ENCODE measurements at places on chromosomes 5 and 9. TPM values are rescaled to one million over a fixed set of nuclear protein-coding genes. Genes with fewer than 3 reads are reported as not detected.

MARCOL gene
- not detected for total RNA-seq

IFNA7 gene
- not detected for total RNA-seq

TAF11L5 gene
- total RNA-seq, result not detected

ARAP3 gene
- total RNA-seq, result 3.0 TPM

PCDHA6 gene
- total RNA-seq, result not detected

SVEP1 gene
- total RNA-seq, result not detected

ADAMTS2 gene
- not detected for total RNA-seq

ZDHHC12 gene
- total RNA-seq, result 28.5 TPM

PCDHA4 gene
- not detected for total RNA-seq

ADAMTSL2 gene
- total RNA-seq, result not detected

TICAM2 gene
- 5.4 TPM for total RNA-seq

GAS1 gene
- 0.39 TPM for total RNA-seq

DHX29 gene
- total RNA-seq, result 17.9 TPM

SERF1B gene
- 27.2 TPM for total RNA-seq

PRELID2 gene
- 2.7 TPM for total RNA-seq

PHF24 gene
- total RNA-seq, result not detected

TMEM215 gene
- not detected for total RNA-seq

IFNA21 gene
- not detected for total RNA-seq

MYO10 gene
- not detected for total RNA-seq

TOMM5 gene
- 39.7 TPM for total RNA-seq

RAB14 gene
- total RNA-seq, result 52.6 TPM

EDIL3 gene
- not detected for total RNA-seq

HSPB3 gene
- not detected for total RNA-seq

PCDH12 gene
- total RNA-seq, result not detected

IL13 gene
- total RNA-seq, result not detected

GRXCR2 gene
- total RNA-seq, result not detected

SLC36A3 gene
- total RNA-seq, result not detected

DOK3 gene
- total RNA-seq, result 115 TPM

ACOT12 gene
- total RNA-seq, result not detected

CARTPT gene
- total RNA-seq, result not detected

All from B cell (primary cell).